ENCODE measurements at places on chromosomes 13 and 19. TPM values are rescaled to one million over a fixed set of nuclear protein-coding genes. Genes with fewer than 3 reads are reported as not detected.

DNA sequence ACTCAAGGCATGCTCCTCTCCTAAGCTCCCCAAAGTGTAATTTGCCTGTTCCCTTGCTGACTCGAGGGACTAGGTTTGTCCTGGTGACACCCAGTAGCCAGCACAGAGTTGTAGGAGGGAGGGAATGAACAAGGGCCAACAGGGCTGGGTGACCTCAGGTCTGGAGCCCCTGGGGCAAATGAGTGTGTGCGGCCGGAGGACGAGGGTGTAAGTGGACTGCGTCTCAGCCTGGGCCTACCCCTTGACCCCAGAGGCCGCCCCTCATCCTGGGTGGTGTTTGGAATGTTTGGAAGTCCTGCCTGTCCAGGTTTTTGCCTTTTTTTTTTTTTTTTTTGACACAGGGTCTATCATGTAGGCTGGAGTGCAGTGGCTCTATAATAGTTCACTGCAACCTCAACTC is 1.3 kb upstream of the ZNF653 start:
- no peaks in the 10 kb centered on the region for H3K27me3 ChIP-seq
- peaks cover 5% of the 10 kb centered on the region for H3K4me1 ChIP-seq
- no peaks in the 10 kb centered on the region for H3K36me3 ChIP-seq
- H3K27ac ChIP-seq: no peak overlapping the region

GRCh38 chr13:75705395-75705794 is 69.3 kb downstream of the LMO7 start:
- H3K4me3 ChIP-seq: no peak overlapping the region
- peaks cover 9% of the 10 kb centered on the region for H3K4me1 ChIP-seq
- H3K36me3 ChIP-seq: no peaks in the 10 kb centered on the region
- no peak for ATAC-seq
- H3K27ac ChIP-seq: no peak overlapping the region
- no peaks in the 10 kb centered on the region for H3K27me3 ChIP-seq

DNA sequence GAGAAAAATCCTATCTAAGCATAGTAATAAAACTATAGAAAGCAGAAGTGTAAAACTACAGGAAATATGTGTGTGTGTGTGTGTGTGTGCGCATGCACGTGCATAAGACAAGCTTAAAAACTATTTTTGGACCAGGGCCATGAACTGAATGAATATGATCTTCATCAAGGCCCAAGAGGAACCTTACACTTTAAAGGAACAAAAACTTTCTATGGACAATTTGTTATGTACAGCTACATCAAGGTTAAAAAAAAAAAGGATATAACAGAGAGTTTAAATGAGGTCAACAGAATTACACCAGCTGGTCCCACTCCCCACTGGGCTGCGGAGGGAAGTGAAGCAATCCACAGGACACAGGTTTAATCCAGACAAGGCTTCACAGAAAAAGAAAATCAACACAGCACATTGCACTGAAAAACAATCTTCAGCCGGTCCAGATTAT is 151.1 kb downstream of the LHFPL6 start:
- H3K27me3 ChIP-seq: no peaks in the 10 kb centered on the region
- no peaks in the 10 kb centered on the region for H3K36me3 ChIP-seq
- H3K4me1 ChIP-seq: peaks cover 13% of the 10 kb centered on the region
- peak; percentile 80 for ATAC-seq

GRCh38 chr19:49430678-49431329 is 5.6 kb downstream of the GFY start:
- no peak overlapping the region for H3K27ac ChIP-seq
- H3K4me1 ChIP-seq: peaks cover 20% of the 10 kb centered on the region
- H3K36me3 ChIP-seq: no peaks in the 10 kb centered on the region
- no peak overlapping the region for H3K4me3 ChIP-seq
- ATAC-seq: no peak

- ATAC-seq: no peak
- H3K36me3 ChIP-seq: no peaks in the 10 kb centered on the region
- H3K4me1 ChIP-seq: peaks cover 4% of the 10 kb centered on the region
- peaks cover 21% of the 10 kb centered on the region for H3K27me3 ChIP-seq
- peak overlapping the region; percentile 56 for H3K27ac ChIP-seq
- H3K4me3 ChIP-seq: peak overlapping the region; percentile 41
Observed at GRCh38 chr13:61413572-61414535, 1.8 kb downstream of the PCDH20 start.

GRCh38 chr13:75704194-75704926 is 68.2 kb downstream of the LMO7 start:
- H3K4me3 ChIP-seq: no peak overlapping the region
- no peaks in the 10 kb centered on the region for H3K4me1 ChIP-seq
- no peak for ATAC-seq
- no peak overlapping the region for H3K27ac ChIP-seq
- H3K27me3 ChIP-seq: no peaks in the 10 kb centered on the region
- no peaks in the 10 kb centered on the region for H3K36me3 ChIP-seq

DNA sequence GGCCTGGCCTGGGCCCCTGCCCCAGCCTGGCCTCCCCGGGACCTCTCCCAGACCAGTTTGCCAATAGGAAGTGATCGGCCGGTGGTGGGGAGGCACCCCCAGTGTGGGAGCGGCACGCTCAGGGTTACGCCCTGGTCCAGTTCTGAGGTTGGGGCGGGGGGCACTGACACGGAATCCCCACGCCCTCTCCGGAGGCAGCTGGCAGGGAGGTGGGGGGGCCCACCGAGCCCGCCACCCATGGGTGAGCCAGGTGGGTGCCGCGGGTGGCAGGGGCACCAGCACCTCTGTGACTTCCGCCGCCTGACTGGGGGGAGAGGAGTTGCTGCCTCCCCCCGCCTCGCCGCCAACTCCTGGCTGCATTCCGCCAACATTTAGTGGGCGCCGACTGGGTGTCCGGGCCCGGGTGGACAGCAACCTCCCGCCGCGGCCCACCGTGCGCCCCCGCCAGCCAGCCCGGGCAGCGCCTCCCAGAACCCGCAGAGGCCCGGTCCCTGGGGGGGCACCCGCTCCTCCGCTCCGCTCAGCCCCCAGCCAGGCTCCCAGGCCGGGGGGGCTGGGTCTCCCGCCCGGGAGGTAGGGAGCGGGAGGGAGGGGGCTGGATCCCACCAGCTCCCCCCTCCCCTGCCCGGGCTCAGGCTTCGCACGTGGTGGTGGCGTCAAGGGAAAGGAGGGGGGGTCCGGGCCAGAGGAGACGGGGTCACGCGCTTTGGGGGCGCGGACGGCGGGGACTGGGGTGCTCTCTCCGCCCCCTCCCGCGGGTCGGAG is 2.0 kb downstream of the ZBTB7A start:
- no peaks in the 10 kb centered on the region for H3K27me3 ChIP-seq
- H3K4me1 ChIP-seq: peaks cover 44% of the 10 kb centered on the region
- H3K27ac ChIP-seq: peak overlapping the region; percentile 99
- H3K36me3 ChIP-seq: no peaks in the 10 kb centered on the region
- H3K4me3 ChIP-seq: peak overlapping the region; percentile 84
- ATAC-seq: no peak

DNA sequence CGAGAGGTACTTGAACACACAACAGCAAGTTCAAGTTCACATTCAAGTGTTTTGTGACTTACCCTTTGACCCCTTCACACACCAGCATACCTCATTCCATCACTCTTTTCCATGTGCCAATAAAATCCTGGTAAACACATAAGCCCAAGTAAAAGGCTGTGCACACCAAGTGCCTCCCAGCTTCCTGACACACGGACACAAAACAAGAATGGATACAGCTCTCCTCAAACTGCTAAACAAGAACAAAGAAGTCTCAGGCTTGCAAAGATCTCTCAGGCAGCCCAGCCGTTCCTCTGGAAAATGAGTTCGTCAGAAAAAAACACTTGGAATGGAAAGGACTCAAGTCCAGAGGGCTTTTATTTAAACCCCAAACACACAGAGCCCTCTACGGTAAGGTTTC is 83.7 kb downstream of the NUFIP1 start:
- H3K4me1 ChIP-seq: peaks cover 67% of the 10 kb centered on the region
- ATAC-seq: no peak
- no peaks in the 10 kb centered on the region for H3K27me3 ChIP-seq
- peak overlapping the region; percentile 89 for H3K27ac ChIP-seq

DNA sequence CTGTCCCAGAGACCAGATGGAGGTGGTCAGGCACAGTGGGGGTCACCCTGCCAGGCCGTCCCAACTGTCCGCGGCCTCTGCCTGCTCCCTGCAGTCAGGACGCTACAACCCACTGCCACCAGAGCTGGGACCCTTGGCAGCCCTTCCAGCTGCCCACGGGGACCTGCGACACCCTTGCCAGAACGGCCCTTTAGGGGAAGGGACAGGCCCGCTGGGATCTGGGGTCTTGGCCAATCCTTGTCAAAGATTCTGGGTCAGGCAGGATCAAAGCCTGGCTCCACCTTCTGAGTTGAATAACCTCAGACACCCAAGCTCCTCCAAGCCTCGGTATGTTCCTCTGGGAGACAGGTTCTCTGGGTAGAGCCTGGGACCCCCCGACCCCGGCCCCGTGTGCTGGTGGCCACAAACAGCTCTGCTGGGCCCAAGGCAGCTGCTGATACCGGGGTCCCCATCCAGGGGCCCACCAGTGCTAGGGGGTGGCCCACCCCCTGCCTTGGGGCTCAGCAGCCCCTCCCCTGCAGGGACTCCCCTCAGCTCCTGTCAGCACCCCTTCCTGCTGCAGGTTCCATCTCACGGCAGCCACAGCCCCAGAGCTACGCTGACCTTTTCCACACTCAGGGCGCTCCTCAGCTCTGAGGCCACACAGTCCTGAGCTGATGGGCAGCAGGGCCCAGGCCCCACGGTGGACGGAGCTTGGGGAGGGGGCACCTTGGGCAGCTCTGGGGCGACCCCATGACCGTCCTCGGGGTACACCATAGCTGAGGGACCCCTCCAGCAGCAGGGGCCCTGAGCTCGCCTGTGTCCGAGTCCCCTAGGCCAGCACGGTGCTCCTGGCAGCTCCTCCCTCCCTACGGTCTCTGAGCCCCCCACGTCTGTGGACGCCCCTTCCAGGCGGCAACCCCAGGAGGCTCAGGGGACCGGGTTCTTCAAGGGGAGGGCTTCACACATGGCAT is 18.4 kb downstream of the SBNO2 start:
- H3K4me1 ChIP-seq: peaks cover 36% of the 10 kb centered on the region
- no peaks in the 10 kb centered on the region for H3K27me3 ChIP-seq
- peaks cover 68% of the 10 kb centered on the region for H3K36me3 ChIP-seq
- ATAC-seq: peak; percentile 17
- peak overlapping the region; percentile 32 for H3K4me3 ChIP-seq
- peak overlapping the region; percentile 41 for H3K27ac ChIP-seq

DNA sequence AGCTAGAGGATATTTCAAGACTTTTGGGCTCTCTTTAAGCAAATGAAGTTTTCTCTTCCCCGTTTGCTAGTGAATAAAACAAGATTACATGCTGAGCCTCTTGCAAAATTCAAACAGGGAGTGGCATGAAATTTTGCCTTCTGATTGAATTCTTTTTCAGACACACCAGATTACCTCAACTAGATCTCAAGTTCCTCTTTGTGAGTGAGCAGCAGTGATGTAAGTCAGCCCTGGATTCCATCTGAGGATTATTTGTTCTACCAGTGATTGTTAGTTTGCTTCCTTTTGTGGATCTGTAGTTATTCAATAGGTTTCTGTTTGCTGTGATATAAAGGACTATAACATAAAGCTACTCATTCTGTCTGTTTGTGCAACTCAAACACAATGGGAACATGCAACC is 407.7 kb downstream of the LMO7 start:
- H3K27ac ChIP-seq: no peak overlapping the region
- no peak overlapping the region for H3K4me3 ChIP-seq
- H3K36me3 ChIP-seq: no peaks in the 10 kb centered on the region
- ATAC-seq: no peak
- H3K4me1 ChIP-seq: no peaks in the 10 kb centered on the region

CLC gene
- not detected for total RNA-seq
